ENCODE measurements at places on chromosomes 1 and 21.

DNA sequence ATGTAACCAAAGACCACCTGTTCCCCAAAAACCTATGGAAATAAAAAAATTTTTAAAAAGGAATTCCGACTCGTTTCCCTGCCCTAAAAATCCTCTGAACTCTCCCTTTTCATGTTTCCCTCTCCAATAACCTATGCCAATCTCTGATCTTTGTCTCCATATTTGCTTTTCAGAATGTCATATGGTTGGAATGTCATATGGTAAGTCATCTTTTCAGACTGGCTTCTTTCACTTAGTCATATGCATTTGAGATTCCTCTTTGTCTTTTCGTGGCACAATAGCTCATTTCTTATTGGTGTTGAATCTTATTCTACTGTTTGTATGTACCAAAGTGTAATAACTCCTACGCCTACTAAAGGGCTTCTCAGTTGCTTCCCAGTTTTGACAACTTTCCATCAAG lies 117.5 kb downstream of the BACH1 start:
- no peak for DNase-seq

DNA sequence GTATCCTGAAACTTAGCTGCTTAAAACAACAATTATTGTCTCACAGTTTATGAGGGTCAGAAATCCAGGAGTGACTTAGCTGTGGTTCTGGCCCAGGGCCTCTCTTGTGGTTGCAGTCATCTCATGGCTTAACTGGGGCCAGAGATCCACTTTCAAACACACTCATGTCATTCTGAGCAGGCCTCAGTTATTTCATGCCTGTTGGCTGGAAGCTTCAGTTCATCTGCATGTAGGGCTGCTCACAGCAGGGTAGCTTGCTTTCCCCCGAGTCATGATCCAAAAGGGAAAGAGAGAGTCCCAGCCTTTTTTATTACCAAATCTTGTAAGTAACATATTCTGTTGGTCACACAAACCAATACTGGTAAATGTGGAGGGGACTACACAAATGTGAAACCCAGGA lies 96.6 kb upstream of the B3GALT2 start:
- DNase-seq: no peak

DNA sequence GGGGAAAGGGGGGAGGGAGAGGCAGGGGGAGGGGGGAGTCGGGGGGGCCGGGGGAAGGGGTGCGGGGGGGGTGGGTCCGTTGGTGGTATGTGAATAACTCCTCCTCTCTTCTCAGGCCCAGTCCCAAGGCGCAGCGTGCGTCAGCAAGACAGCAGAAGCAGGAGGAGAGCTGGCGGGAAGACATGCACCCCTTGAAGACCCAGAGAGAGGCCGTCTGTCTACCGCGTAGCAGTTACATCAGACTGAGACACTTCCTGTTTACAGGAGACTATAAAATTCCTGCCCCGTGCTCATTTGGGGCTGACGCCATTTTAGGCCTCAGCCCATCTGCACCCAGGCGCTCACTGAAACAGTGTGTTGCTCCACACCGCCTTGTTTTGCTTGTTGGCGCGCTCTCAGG lies 55.3 kb downstream of the SETD4 start:
- DNase-seq: no peak

DNA sequence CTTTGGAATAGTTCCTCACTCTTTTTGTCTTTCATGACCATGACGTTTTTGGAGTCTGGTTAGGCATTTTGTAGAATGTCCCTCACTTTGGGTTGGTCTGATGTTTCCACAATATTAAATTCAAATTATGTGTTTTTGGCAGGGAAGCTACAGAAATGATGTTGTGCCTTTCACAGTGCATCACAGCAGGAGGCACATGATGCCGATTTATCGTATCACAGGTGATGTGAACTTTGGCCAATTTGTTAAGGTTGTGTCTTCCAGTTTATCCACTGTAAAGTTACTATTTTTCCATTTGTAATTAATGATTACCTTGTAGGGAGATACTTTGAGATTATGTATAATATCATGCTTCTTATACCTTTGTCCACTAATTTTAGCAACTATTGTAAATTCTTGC lies 114.3 kb downstream of the FGGY start:
- DNase-seq: no peak

DNA sequence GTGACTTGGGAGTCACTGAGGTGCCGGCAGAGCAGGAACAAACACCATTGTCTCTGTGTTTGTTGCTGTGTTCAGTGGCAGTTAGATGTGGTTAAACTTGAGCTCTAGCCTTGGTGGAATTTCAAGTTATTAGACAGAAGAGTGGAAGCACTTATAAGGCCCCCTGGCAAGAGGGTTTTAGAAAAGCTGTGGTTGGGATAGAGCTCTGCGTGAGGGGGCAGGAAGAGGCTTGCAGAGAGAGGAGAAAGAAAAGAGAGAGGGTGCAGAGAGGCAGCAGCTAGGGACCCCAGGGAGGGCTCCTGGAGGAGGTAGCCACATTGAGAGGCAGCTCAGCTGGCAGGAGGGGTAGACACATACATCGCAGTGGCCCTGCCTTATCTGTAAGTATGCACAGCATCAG lies 128.2 kb downstream of the GALNT2 start:
- DNase-seq: no peak

- DNase-seq: no peak
These were observed 526.9 kb downstream of the NEGR1 start for GRCh38 chr1:71755441-71755840.

GRCh38 chr1:183942933-183943693 lies 94.4 kb downstream of the COLGALT2 start:
- DNase-seq: no peak

DNA sequence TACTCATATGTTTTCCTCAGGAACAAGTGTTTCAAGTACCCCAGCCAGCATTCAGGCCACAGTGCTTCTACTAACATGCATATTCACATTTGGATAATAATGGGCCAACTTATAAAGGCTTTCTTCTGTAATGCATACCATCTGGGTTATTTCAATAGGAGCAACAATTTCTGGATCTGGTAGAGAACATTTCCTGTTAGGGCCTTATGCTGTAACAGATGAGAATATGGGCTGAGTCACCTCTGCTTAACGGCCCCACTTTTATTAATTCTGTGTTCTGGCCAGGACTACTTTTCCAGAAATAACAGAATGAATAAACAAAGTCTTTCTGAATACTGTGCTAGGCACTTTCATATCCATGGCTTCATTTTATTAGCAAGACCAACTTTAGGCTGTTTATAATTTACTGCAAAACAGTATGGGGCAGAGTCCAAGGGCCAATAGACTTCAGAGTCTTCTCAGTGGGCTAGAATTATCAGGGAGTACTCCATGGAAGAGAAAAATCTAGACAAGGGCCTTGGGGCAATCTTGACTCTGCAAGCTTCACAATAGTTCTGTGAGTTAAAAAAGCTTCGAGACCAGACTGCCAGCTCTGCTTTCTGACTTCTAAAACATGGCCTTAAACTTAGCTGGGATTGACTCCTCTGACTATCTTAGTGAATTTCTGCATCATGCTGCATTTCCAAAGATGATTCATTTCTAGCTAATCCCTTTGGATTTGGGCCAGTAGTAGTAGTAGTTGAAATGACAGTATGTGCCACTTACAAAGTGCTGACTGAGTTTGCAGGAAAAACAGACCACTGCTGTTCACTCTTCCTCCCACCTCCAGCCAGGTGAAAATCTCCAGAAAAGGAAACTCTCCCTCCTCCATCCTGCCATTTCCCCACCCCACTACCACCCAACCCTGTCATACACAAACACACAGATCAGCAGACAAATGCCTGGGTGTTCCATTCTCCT lies 8.2 kb upstream of the SSX2IP start:
- DNase-seq: peak; percentile 42

DNA sequence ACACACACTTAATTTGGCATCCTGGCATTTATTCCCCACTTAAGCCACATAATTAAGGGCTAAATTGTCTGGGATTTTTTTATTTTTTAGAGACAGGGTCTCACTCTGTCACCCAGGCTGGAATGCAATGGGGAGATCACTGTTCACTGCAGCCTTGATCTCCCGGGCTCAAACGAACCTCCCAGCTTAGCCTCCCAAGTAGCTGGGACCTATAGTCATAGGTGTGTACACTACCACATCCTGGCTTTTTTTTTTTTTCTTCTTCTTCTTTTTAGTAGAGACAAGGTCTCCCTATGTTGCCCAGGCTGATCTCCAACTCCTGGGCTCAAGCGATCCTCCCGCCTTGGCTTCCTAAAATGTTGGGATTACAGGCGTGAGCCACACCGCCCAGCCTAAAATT lies 24.2 kb downstream of the ZZZ3 start:
- DNase-seq: no peak

- no peak for DNase-seq
These were observed 20.4 kb downstream of the CSDE1 start for GRCh38 chr1:114737314-114737849.

DNA sequence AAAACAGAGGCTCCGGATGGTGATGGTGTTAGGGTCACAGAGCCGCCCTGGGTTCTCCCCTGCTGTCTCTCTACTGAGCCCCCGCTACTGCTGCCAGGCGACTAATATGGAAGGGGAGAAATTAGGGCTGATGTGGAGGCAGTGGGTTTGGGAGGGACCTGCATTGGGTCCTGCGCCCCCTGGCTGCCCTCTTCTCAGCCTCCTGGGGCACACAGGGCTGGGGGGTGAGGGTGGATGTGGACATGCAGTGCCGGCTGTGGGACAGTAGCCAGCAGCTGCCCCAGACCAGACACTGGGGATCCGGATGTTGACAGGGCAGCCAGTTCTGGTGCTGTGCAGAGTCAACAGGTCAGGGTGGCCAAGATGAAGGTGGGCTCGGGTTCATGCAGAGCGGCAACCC lies 1.5 kb upstream of the CLCNKB start:
- no peak for DNase-seq
